ENCODE measurements at places on chromosomes 3 and 15.
A peak's percentile ranks its signal among the peaks of the same experiment; 100 is the strongest.

DNA sequence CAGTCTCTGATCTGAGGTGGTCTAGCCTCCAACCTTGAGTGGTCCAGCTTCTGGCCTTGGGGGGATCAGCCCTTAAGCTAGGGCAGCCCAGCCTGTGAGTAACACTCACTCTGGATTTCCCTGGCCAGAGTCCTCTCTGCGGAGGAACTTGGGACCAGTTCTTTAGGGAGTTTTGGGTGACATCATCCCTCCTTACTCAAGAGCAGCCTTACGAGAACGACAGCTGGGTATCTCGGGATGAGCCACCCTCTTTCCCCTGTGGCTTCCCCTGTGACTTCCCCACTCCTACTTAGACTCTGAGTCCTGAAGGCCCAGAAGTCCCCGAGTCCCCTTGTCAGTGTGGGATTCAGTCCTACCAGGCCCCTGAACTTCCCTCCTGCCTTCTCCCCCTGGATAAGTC, 10.2 kb upstream of the PLXND1 start:
- H3K4me1 ChIP-seq = peaks cover 42% of the 10 kb centered on the region
- H3K27ac ChIP-seq = no peak overlapping the region
- no peaks in the 10 kb centered on the region for H3K36me3 ChIP-seq
- no peak overlapping the region for H3K4me3 ChIP-seq
- H3K27me3 ChIP-seq = no peaks in the 10 kb centered on the region

DNA sequence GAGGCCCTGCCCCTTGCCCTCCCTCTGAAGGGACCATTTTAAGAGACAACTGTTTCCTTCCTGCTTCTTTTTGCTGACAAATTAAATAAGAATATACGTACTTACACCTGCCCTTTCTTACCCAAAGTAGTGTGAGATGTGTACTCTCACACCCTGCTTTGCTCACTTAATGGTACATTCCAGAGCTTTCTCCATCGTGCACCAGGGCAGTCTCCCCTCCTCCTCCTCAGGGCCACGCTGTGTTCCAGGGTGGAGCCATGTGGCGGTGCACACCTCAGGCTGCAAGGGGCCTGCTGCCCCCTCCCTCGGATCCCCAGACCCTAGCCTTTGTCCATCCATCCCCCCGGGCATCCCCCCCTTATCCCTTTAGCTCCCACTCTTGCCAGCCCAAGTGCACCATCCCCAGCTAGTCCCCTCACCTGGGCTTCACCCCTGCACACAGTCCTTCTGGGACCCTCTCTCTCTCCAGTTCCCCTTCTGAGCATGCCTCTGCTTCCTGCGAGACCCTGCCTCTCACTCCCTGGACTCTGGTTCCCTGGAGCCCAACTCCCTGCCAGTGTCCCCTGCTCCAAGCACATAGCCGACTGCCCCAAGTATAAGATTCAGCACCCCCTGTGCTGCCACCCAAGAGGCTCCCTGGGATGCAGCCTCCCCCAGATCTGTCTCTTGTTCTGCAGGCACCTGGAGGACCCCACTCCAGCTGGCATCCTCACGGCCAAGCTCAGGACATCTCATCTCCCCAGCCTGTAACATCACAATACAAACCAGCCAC, 89.5 kb upstream of the IQSEC1 start:
- H3K27me3 ChIP-seq = no peaks in the 10 kb centered on the region
- no peak for DNase-seq
- no peak overlapping the region for H3K4me3 ChIP-seq
- H3K27ac ChIP-seq = no peak overlapping the region
- no peaks in the 10 kb centered on the region for H3K36me3 ChIP-seq

- H3K27me3 ChIP-seq = no peaks in the 10 kb centered on the region
- H3K36me3 ChIP-seq = no peaks in the 10 kb centered on the region
- H3K4me1 ChIP-seq = peaks cover 31% of the 10 kb centered on the region
- no peak overlapping the region for H3K27ac ChIP-seq
- H3K4me3 ChIP-seq = no peak overlapping the region
- DNase-seq = no peak
These were observed 530.8 kb downstream of the SHQ1 start for GRCh38 chr3:72317491-72317890.

DNA sequence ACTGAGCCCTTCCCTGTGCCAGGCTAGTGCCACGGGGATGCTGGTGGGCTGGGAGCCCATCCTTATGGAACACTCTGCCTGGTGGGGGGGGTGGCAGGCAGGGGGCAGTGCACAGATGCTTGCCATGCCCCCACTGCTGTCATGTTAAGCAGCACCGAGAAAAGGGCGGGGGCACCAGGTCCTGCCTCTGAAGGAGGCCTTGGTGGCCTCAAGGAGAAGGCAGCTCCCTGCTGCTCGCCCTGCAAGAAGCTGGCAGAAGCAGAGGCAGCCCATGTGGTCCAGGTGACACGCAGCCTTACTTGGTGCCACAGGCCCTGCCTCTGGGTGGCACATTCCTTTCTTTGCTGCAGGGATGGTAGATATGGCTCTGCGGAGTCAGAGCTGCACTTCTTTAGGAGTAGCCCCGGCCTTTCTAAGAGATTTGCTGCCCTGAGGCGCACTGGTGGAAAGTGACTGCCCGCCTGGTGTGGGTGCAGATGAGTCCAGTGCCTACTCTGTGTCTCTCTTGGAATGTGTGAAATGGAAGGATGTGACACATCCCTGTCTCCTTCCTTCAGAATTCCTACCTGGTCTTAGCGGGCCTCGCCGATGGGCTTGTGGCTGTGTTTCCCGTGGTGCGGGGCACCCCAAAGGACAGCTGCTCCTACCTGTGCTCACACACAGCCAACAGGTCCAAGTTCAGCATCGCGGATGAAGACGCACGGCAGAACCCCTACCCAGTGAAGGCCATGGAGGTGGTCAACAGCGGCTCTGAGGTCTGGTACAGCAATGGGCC, 145.8 kb downstream of the LRRK1 start:
- H3K27ac ChIP-seq = no peak overlapping the region
- no peaks in the 10 kb centered on the region for H3K27me3 ChIP-seq
- peaks cover 15% of the 10 kb centered on the region for H3K36me3 ChIP-seq
- H3K4me3 ChIP-seq = no peak overlapping the region

- H3K4me3 ChIP-seq = no peak overlapping the region
- H3K27ac ChIP-seq = no peak overlapping the region
- H3K27me3 ChIP-seq = no peaks in the 10 kb centered on the region
- no peak for DNase-seq
These were observed 1.7 kb downstream of the THSD4 start for GRCh38 chr15:71116942-71117341.

DNA sequence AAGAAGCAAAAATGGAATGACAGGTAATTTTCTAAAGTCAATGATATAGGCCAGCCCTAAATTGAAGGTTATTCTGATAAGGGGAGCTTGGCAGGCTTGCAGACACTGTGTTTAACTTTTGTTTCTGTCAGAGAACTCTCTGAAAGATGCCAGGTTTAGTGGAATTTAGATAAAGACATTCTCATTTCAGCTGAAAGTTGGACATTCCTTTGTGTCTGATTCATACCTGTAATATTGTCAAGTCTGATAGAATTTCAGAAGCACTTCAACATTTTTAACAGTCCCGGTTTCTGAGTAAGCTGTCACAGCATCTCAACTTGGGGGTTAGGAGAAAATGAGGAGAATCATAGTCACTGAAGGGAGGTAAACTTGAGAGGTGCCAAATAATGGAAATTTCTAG, 84.0 kb downstream of the DIPK2A start:
- H3K27me3 ChIP-seq = no peaks in the 10 kb centered on the region
- H3K4me1 ChIP-seq = no peaks in the 10 kb centered on the region
- H3K27ac ChIP-seq = no peak overlapping the region
- H3K4me3 ChIP-seq = no peak overlapping the region

GRCh38 chr15:60869851-60870250, 359.3 kb downstream of the RORA start:
- no peaks in the 10 kb centered on the region for H3K36me3 ChIP-seq
- H3K4me1 ChIP-seq = no peaks in the 10 kb centered on the region
- DNase-seq = no peak
- no peak overlapping the region for H3K4me3 ChIP-seq
- no peaks in the 10 kb centered on the region for H3K27me3 ChIP-seq
- H3K27ac ChIP-seq = no peak overlapping the region

GRCh38 chr3:72996473-72997333, at the start of gene PPP4R2:
TSS of gene PPP4R2 (plus strand) at chr3:72996811. CDS start at chr3:72997038, 227 bp downstream.
- peaks cover 39% of the 10 kb centered on the region for H3K36me3 ChIP-seq
- no peaks in the 10 kb centered on the region for H3K27me3 ChIP-seq
- H3K4me1 ChIP-seq = peaks cover 27% of the 10 kb centered on the region
- DNase-seq = peak; percentile 89
- H3K4me3 ChIP-seq = peak within 1 kb of the TSS; percentile 86
- H3K27ac ChIP-seq = peak within 1 kb of the TSS; percentile 93

DNA sequence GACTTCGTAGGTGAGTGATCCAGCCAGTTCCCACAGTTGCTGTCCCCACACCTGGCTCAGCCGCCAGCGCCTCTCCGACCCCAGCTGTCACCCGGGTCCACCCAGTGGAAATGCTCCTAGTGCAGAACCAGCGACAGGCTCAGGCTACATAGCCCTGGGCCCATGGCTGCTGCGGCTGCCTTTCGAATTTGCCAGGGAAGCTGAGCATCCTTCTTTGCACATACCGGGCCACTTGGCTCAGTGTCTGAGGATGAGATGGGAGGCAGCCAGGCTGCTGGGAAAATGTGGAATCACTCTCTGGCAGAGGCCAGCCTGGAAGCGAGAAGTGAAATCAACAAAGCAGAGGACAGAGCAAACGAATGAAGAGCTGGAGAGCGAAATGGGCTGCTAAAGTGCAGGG, 80.1 kb downstream of the ST8SIA2 start:
- no peaks in the 10 kb centered on the region for H3K27me3 ChIP-seq
- H3K4me1 ChIP-seq = no peaks in the 10 kb centered on the region
- no peak overlapping the region for H3K4me3 ChIP-seq
- H3K36me3 ChIP-seq = no peaks in the 10 kb centered on the region
- DNase-seq = peak; percentile 29

DNA sequence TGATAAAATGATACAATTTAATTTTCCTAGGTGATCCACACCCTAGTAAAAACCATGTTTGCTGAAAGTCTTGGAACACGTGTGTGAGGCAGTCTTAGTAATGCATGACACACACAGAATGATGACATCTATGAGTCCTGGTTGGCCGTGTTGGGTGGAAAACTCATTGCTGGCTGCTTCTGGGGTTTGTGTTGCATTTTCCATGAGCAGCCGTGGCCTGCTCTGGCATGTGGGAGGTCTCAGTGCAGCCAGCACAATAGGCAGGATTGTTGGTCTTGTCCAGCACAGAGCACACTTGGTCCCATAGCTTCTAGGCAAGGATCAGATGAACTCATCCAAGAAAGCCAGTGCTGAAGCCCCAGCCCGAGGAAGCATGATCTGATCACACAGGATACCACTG, 172.8 kb upstream of the UBE3A start:
- no peaks in the 10 kb centered on the region for H3K36me3 ChIP-seq
- no peaks in the 10 kb centered on the region for H3K27me3 ChIP-seq
- H3K27ac ChIP-seq = no peak overlapping the region
- H3K4me1 ChIP-seq = no peaks in the 10 kb centered on the region
- no peak overlapping the region for H3K4me3 ChIP-seq

- no peak overlapping the region for H3K4me3 ChIP-seq
- no peaks in the 10 kb centered on the region for H3K36me3 ChIP-seq
- H3K27ac ChIP-seq = no peak overlapping the region
These were observed 2.2 kb downstream of the LTK start for GRCh38 chr15:41511331-41511898.

GRCh38 chr15:22961762-22962161, 18.4 kb downstream of the CYFIP1 start:
- peaks cover 6% of the 10 kb centered on the region for H3K36me3 ChIP-seq
- H3K4me1 ChIP-seq = peaks cover 33% of the 10 kb centered on the region
- no peaks in the 10 kb centered on the region for H3K27me3 ChIP-seq
- no peak for DNase-seq
- H3K4me3 ChIP-seq = no peak overlapping the region
- H3K27ac ChIP-seq = peak overlapping the region; percentile 39

GRCh38 chr15:52658955-52659354, 20.2 kb downstream of the ATOSA start:
- H3K36me3 ChIP-seq = peaks cover 2% of the 10 kb centered on the region
- H3K27ac ChIP-seq = no peak overlapping the region
- DNase-seq = no peak
- H3K27me3 ChIP-seq = no peaks in the 10 kb centered on the region

- no peaks in the 10 kb centered on the region for H3K36me3 ChIP-seq
- peaks cover 42% of the 10 kb centered on the region for H3K4me1 ChIP-seq
- DNase-seq = no peak
- no peak overlapping the region for H3K4me3 ChIP-seq
- H3K27ac ChIP-seq = no peak overlapping the region
- no peaks in the 10 kb centered on the region for H3K27me3 ChIP-seq
These were observed 43.3 kb downstream of the LSM3 start for GRCh38 chr3:14221902-14222301.

DNA sequence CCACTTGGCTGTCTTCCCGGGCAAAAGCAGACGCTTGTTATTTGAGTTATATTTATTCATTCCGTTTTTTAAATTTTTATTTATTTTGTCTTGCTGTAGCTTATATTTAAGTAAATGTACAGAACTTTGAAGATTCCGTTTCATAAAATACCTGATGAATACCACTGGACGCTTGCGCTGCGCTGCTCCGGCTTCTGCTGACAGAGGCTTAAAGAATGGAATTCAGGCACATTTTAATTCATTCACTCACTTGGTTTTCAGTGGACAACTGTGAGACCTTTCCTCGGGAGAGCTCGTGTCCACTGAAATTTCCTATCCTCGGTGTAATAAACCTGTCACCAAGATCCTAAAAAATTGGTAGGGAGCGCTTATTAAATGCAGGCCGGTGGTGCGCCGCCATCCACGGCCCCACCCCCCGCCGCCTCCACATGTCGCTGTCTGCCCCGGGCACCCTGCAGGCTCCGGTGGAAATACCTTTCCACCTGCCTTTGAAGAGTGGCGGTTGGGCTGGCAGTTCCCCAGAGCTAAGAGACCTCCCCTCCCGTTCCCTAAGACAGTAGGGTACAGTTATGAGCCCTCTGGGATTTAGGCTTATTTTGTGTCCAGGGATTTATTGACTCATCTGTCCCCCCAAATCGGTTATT, 62.5 kb upstream of the UBE2E1 start:
- H3K27me3 ChIP-seq = no peaks in the 10 kb centered on the region
- H3K27ac ChIP-seq = no peak overlapping the region
- peaks cover 30% of the 10 kb centered on the region for H3K4me1 ChIP-seq

GRCh38 chr3:155019575-155019974, 60.5 kb upstream of the MME start:
- H3K27ac ChIP-seq = peak overlapping the region; percentile 22
- H3K4me1 ChIP-seq = peaks cover 64% of the 10 kb centered on the region
- H3K27me3 ChIP-seq = no peaks in the 10 kb centered on the region
- H3K4me3 ChIP-seq = no peak overlapping the region

GRCh38 chr15:63599401-63600000, 2.3 kb downstream of the FBXL22 start:
- no peaks in the 10 kb centered on the region for H3K27me3 ChIP-seq
- no peak overlapping the region for H3K27ac ChIP-seq
- DNase-seq = peak; percentile 21
- no peak overlapping the region for H3K4me3 ChIP-seq

DNA sequence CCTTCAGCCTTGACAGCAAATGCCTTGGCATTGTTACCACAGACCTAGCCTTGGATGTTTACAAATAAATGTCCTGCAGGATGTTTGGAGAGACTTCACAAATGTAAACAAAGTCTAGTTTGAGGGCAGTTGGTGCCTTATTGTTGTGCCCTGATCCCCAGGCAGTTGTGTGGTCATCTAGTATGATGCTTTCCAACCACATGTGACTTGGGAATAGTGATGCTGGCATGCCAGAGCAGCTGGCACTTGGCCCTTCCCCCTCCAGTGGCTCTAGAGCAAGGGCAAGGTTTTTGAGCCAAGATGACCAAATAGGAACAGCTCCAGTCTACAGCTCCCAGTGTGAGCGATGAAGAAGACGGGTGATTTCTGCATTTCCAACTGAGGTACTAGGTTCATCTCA, 258.2 kb downstream of the ADAMTS17 start:
- no peaks in the 10 kb centered on the region for H3K27me3 ChIP-seq
- no peak overlapping the region for H3K4me3 ChIP-seq
- peaks cover 5% of the 10 kb centered on the region for H3K4me1 ChIP-seq
- peak; percentile 13 for DNase-seq
- no peak overlapping the region for H3K27ac ChIP-seq
